Immature natural killer cell (primary cell): ENCODE measurements at places on chromosomes 13 and 19. TPM values are rescaled to one million over a fixed set of nuclear protein-coding genes. Genes with fewer than 3 reads are reported as not detected.

LTBP4 gene
- 21.5 TPM for polyA plus RNA-seq

ZNF333 gene
- 15.1 TPM for polyA plus RNA-seq

CACNA1A gene
- not detected for polyA plus RNA-seq

CLDND2 gene
- polyA plus RNA-seq = not detected

ZNF100 gene
- 7.5 TPM for polyA plus RNA-seq

PTPRS gene
- 0.10 TPM for polyA plus RNA-seq

TMEM59L gene
- not detected for polyA plus RNA-seq

SYCN gene
- polyA plus RNA-seq = not detected

CASP14 gene
- not detected for polyA plus RNA-seq

IFNL4 gene
- polyA plus RNA-seq = not detected

SOHLH2 gene
- polyA plus RNA-seq = not detected

TMPRSS9 gene
- polyA plus RNA-seq = not detected

ZNF43 gene
- polyA plus RNA-seq = 12.0 TPM

PODNL1 gene
- not detected for polyA plus RNA-seq

PGLYRP1 gene
- polyA plus RNA-seq = not detected

ADAMTS10 gene
- 2.3 TPM for polyA plus RNA-seq

ZNF264 gene
- polyA plus RNA-seq = 13.3 TPM

ACER1 gene
- polyA plus RNA-seq = 0.54 TPM

SIGLEC9 gene
- polyA plus RNA-seq = 11.3 TPM

MEIOSIN gene
- not detected for polyA plus RNA-seq

TMC4 gene
- 1.5 TPM for polyA plus RNA-seq

CYP2A6 gene
- polyA plus RNA-seq = not detected

C5AR2 gene
- 0.29 TPM for polyA plus RNA-seq

CELF5 gene
- not detected for polyA plus RNA-seq

C19orf73 gene
- 5.5 TPM for polyA plus RNA-seq

GPR183 gene
- polyA plus RNA-seq = 87.1 TPM

ZNF136 gene
- 18.6 TPM for polyA plus RNA-seq

TMIGD2 gene
- polyA plus RNA-seq = 85.3 TPM

ZNF541 gene
- polyA plus RNA-seq = not detected

PNMA8B gene
- polyA plus RNA-seq = not detected

LCP1 gene
- polyA plus RNA-seq = 1,594 TPM

TIMM50 gene
- 50.4 TPM for polyA plus RNA-seq

LGALS7 gene
- polyA plus RNA-seq = not detected

PRDX2 gene
- 159 TPM for polyA plus RNA-seq

SELENOV gene
- not detected for polyA plus RNA-seq

ZNF554 gene
- polyA plus RNA-seq = 0.87 TPM

ZNF491 gene
- not detected for polyA plus RNA-seq

CARM1 gene
- polyA plus RNA-seq = 0.29 TPM

SOX1 gene
- not detected for polyA plus RNA-seq

ACOD1 gene
- not detected for polyA plus RNA-seq

ATXN8OS gene
- polyA plus RNA-seq = not detected

RSPH6A gene
- polyA plus RNA-seq = not detected

CGB8 gene
- polyA plus RNA-seq = not detected

AKAP11 gene
- polyA plus RNA-seq = 4.0 TPM

MBD3L2 gene
- not detected for polyA plus RNA-seq

ZNF444 gene
- polyA plus RNA-seq = 9.0 TPM

LDLR gene
- 10.8 TPM for polyA plus RNA-seq

TFPT gene
- 20.1 TPM for polyA plus RNA-seq

UNC13A gene
- polyA plus RNA-seq = not detected

ERICH4 gene
- not detected for polyA plus RNA-seq

ZNF492 gene
- 0.05 TPM for polyA plus RNA-seq

CYP4F12 gene
- polyA plus RNA-seq = not detected

ZNF540 gene
- 2.4 TPM for polyA plus RNA-seq

ZNF549 gene
- polyA plus RNA-seq = 6.9 TPM
